ENCODE measurements at places on chromosomes 1 and 21.

- DNase-seq, result no peak
Observed at GRCh38 chr21:42117967-42118780, 47.1 kb downstream of the UMODL1 start.

- no peak for DNase-seq
Observed at GRCh38 chr1:112902221-112902620, 53.8 kb downstream of the SLC16A1 start.

DNA sequence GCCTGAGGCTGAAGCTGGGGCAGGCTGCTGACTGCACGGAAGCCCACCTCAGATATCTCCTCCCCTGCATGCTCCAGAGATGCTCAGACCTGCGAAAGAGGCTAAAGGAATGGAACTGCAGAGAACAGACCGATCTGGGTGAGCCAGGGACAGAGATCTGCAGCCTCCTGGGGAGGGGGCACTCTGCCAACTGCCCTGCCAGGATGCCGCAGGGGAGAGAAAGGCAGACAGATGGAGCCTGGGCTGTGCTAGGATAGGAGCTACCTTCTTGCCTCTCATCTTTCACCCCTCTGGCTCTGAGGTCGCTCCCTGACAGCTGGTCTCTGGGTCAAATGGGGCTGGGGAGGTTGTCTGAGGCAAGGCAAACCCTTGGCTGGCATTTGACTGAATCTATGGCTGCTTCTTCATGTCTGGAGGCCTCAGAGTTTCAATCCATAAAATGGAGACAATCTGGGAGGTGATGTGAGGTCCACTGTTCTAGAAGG, 238.2 kb downstream of the GRIK3 start:
- DNase-seq, result no peak

DNA sequence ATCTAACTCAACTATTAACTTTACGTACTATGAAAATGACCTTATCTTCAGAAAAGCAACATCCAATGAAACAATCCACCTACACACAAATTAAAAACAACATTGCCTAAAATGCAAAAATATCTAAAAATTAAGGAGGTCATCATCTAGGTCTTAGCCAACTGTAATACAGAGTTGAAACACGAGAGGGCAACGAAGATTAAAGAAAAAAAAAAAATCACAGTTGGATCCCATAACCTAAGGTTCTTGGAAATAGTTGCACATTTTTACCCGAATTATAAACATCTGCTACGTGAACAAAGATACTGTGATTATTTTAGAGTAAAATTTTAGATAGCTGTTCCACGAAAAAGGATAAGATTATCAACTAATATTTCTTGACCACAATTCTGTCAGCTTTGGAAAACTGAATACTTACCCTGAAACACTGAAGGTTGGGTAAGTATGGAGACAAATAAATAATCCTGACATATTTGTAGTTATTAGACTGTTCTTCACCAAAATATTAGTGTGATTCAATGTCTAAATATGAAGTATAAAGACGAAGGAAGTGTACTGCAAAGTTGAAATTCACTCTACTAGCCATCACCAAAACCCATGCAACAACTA, 88.0 kb upstream of the AK4 start:
- DNase-seq, result no peak

DNA sequence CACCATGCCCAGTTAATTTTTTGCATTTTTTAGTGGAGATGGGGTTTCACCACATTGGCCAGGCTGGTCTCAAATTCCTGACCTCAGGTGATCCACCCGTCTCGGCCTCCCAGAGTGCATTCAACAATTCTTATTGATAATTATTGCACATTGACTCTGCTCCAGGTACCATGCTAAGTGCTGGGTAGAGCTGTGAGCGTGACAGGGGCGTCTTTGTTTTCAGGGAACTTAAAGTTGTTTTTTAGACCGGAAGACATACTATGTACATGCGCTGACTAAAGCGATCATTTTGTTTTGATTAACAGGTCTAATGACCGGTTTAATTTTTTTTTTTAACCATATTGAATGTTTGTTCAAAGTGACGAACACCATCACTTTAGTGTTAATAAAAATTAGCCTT, 4.0 kb downstream of the CD247 start:
- DNase-seq, result no peak

- DNase-seq, result no peak
Observed at GRCh38 chr21:40847951-40848350, 993 bp upstream of the DSCAM start.

GRCh38 chr1:198957044-198957443, 318.2 kb downstream of the PTPRC start:
- DNase-seq, result no peak

- no peak for DNase-seq
Observed at GRCh38 chr1:226946841-226947240, 6.7 kb downstream of the COQ8A start.

- DNase-seq, result no peak
Observed at GRCh38 chr1:208242941-208243526, 1.1 kb downstream of the PLXNA2 start.

GRCh38 chr1:46268578-46268977, 21.0 kb downstream of the RAD54L start:
- no peak for DNase-seq

GRCh38 chr1:11952455-11953109, 18.1 kb downstream of the PLOD1 start:
- no peak for DNase-seq

- no peak for DNase-seq
Observed at GRCh38 chr21:27371975-27372331, 405.1 kb upstream of the ADAMTS5 start.

- no peak for DNase-seq
Observed at GRCh38 chr1:62991152-62991551, 207.2 kb downstream of the ATG4C start.

GRCh38 chr1:71706029-71706671, 576.2 kb downstream of the NEGR1 start:
- DNase-seq, result no peak

DNA sequence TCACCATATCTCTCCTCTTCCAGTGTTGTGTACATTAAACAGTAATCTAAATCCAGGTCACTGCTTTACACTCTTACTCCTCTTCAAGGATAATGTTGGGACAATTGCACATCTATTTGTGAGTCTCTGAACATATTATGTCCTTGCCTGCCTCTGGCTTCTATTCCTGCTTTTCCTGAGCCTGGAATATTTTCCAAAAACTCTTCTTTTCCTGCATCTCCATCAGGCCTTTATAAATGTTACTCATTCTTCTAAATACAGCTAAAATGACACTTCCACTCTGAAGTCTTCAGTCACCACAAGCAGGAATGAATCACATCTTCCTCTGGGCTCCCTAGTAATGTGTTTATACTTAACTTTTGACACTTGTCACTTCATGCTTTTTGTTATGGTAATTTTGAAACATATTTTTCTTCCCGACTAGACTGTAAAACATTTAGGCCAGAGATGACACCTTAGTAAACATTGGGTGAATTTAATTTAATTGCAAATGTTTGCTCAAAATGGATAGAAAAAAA, 396.0 kb downstream of the LRRIQ3 start:
- no peak for DNase-seq

GRCh38 chr1:94721240-94721639, 98.9 kb upstream of the SLC44A3 start:
- no peak for DNase-seq

DNA sequence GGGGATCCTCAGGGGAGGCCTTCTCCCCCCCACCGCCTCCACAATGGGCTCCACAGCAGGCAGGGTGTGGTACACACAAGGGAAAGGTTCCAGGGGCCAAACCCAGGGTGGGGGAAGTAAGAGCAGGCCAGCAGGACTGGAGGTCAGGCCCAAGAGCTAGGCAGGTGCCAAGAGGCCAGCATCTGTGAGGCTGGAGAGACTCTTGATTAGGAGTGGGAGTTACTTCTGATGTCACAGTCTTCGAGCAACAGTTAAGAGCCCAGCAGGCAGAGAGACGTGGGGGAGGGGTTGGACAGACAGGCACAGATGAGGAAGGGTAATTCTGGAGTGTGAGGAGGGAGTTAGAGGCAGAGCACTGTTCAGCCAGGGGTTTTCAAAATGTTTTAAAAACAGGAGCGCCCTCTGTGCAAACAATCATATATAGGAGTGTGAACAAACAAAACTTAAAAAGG, 55.8 kb downstream of the SLC9A1 start:
- peak; percentile 32 for DNase-seq

- DNase-seq, result no peak
Observed at GRCh38 chr1:19066874-19067181, 110.4 kb upstream of the IFFO2 start.

- DNase-seq, result no peak
Observed at GRCh38 chr1:212962509-212962908, 12.2 kb downstream of the VASH2 start.

- DNase-seq, result no peak
Observed at GRCh38 chr1:4130096-4130495, 230.0 kb upstream of the C1orf174 start.

DNA sequence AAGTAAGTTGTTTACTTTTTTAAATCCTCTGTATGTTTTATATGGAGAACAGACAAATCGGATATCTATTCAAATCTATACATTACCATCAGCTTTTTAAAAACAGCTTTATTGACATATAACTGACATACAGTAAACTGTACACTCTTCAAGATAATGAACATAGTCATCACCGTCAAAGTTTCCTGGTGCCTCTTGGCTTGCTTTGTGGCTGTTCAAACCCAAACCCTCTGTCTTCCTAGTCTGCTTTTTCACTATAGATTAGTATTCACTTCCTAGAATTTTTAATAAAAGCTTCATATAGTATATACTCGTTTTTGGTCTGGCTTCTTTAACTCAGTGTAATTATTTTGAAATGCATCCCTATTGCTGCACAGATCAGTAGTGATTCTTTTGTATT, 56.4 kb upstream of the TPTE start:
- DNase-seq, result no peak

- no peak for DNase-seq
Observed at GRCh38 chr1:98133131-98133530, 212.3 kb upstream of the DPYD start.

GRCh38 chr1:175873290-175873935, 130.0 kb upstream of the TNR start:
- no peak for DNase-seq

- DNase-seq, result no peak
Observed at GRCh38 chr1:94641990-94642389, 100.4 kb upstream of the F3 start.

DNA sequence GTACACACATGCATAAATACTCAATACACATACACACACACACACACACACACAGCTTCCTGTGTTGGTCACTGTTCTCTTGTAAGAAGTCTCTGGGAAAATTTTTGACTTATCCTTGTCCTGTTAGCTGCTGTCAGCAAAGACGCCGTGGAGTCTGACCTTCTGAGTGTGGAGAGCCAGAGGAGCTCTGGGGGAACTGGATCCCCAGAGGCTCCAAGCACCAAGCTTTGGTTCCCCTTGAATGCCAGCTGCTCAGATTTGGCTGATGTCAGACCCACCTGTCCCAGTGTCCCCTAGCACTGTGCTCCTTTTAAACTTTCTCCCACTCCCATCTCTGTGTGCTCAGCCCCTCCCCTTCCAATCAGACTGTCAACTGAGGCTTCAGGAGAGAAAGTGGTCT, 319.1 kb downstream of the CAMTA1 start:
- no peak for DNase-seq

DNA sequence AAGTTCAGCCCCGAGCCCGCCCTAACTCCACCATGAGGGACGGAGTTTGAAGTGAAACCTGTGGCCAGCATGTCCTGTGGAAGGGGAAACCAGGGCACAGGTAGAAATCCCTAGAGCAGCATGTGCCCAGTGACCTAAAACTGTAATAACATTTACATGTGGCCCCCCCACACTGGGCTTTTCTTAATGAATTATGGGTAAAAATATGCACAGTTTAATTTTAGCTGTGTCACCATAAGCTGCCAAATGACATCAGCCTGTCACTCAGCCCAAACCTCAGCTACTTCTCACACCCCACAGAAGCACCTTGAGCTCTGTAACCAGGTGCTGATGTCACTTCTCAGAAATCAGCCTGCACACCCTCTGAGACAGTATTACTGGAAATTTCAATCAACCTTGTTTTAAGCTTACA, 50.0 kb upstream of the SLC19A1 start:
- DNase-seq, result peak; percentile 82

DNA sequence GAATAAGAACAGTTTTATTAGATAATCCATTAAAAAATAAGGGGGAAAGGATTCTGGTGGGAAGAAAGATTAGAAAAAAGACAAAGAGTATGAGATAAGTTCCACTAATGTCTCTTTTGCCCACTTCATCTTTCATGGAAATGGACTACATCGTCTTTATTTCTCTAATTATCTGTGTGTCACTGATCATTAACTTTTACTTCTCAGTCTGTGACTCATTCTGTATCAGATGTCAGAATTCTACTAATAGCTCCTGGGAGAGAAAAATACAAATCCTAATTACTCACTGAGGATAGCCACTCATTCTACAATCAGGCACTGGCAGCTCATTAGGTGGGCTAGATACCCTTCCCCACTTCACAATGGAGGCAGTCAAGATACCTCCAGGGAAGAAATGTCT, 41.7 kb downstream of the ILDR2 start:
- no peak for DNase-seq

GRCh38 chr1:225767634-225768540, 9.7 kb upstream of the SRP9 start:
- no peak for DNase-seq

GRCh38 chr21:33266789-33267135, 595 bp downstream of the IL10RB start:
- peak; percentile 48 for DNase-seq
